Activated T-cell treated with anti-CD3 and anti-CD28 coated beads for 24 hours (primary cell): ENCODE measurements at places on chromosomes 1 and 21.

GRCh38 chr1:170623171-170623570 is 40.8 kb upstream of the PRRX1 start:
- no peak for DNase-seq

- no peak for DNase-seq
Measured at GRCh38 chr1:24635195-24635843, 7.8 kb upstream of the SRRM1 start.

GRCh38 chr1:66012106-66012784 is 219.6 kb downstream of the PDE4B start:
- no peak for DNase-seq

- DNase-seq = no peak
Measured at GRCh38 chr21:15928196-15928595, 198.4 kb downstream of the USP25 start.

- no peak for DNase-seq
Measured at GRCh38 chr1:89451011-89451410, 73.6 kb upstream of the LRRC8B start.

DNA sequence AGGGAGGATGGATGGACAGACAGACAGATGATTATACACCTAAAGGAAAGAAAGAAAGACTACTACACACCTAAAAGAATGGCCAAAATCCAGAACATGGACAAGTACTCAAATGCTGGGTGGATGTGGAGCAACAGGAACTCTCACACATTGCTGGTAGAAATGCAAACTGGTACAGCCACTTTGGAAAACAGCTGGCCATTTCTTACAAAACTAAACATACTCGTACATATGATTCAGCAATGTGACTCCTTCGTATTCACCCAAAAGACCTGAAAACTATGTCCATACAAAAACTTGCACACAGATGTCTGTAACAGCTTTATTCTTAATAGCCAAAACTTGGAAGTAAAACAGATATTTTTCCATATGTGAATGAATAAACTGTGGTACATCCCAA is 51.3 kb downstream of the PRPF38A start:
- no peak for DNase-seq
